ENCODE measurements at places on chromosomes 7 and 10.

- DNase-seq: no peak
These were observed 118.2 kb upstream of the DPP6 start for GRCh38 chr7:153934048-153934447.

- no peak for DNase-seq
These were observed 129.1 kb downstream of the SND1 start for GRCh38 chr7:127781081-127781480.

DNA sequence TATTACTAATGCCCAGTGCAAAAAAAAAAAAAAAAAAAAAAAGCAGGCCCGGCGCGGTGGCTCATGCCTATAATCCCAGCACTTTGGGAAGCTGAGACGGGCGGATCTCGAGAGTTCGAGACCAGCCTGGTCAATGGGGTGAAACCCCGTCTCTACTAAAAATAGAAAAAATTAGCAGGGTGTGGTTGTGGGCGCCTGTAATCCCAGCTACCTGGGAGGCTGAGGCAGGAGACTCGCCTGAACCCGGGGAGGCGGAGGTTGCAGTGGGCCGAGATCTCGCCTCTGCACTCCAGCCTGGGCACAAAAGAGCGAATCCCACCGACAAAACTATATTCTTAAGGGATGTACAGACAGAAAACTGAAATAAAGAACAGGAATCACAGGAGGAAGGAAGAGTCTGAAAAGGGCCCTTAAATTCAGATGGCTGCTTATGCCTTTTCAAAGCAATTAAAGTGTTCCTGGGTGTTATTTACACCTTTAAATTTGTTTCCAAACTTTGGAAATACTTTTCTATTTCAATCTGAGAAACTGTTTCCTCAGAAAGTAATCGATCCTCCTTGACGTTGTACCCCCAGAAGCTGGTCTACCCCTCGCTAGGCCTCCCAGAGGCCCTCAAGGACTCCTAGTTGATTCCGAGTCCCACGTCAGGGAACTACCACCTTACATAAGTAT lies 2.0 kb upstream of the KMT2E start:
- DNase-seq: no peak

DNA sequence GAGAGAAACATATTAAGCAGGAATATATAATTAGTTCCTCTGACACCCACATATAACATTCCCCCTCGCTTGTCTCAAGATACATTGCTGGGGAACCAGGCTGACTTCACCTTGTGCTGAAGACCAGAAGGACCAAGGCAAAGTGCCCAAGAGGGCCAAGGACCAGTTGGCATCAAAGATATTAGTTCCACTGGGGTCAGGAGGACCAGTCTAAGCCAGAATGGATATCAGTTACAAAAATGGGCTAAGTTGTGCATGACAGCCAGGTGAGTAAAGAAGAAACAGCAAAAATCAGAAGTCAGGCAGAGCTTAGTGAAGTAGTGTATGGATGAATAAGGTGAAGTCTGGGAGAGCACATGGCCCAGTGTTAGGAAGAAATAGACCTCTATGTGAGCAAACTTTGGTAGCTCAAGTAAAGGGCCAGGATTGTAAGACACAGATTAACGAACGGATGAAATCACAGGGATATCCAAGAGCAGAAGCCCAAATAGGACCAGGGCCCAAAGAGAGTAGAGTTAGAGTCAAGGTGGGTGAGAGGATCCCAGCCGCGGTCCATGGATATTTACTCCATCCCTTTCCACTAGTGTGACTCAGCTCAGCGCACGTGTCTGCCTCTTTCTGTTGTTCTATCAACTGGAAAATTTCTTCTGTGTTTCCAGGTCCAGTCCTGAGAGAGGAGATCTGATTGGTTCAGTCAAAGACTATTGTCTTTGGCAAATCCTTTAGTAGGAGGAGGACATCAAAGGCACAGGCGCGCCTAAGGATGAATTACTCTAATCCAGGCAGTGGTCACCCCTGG lies 5.0 kb downstream of the CALD1 start:
- DNase-seq: no peak

GRCh38 chr7:13604178-13604577 lies 385.3 kb downstream of the ETV1 start:
- no peak for DNase-seq

- DNase-seq: no peak
These were observed 139.3 kb upstream of the ODAD2 start for GRCh38 chr10:28137907-28138880.

- no peak for DNase-seq
These were observed 170.0 kb upstream of the MKLN1 start for GRCh38 chr7:131157530-131158243.

DNA sequence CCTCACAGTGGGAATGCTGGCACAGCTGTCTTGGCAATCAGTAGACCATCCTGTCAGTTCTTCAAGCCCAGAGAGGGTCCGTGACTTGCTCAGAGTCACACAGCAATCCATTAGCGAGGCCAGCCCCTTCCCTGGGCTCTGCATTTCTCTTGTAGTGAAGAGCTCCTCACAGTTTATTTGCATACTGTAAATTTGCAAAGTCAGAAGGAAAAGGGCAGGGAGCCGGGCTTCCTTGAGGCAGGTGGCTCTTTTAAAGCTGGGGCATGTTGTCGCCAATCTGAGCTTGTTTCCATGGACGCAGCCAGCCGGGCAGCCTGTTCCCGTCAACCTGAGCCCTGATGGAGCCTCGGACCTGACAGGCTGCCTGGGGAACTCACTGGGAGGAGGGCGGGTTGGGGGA lies 123.4 kb downstream of the CUX1 start:
- no peak for DNase-seq

DNA sequence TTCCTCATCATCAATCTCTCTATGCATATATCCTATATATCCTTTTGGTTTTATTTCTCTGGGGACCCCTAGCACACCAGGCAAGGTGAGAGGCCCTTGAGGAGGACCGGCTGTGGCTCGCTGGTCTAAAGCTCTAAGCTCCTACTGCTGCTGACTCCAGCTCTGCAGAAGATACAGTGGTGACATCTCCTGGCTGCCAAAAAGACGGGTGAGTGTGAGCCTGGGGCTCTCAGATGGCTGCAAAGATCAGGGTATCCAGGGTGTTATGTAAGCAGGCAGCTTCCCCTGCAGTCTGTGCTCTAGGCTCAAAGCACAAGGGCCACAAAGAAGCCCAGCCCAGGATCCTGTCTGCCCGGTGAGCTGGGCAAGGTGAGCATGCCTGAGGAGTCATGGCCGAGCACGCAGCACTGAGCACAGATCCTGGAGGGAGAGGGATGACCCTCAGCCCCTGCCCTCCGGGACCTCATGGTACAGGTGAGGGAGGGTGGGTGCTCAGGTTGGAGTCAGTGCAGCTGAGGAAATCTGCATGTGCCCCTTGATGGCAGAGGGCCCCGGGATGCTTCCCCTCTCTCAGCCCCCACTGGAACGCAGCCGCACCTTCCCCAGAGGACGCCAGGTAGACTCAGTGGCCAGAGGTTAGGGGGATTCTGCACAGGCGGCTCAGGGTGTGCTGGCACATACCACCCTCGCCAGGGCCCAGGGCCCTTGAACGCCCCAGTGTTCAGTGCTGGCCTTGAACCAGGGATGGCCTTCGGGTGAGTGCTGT lies 95.4 kb upstream of the INSIG1 start:
- no peak for DNase-seq

GRCh38 chr7:43626695-43627094 lies 43.8 kb downstream of the STK17A start:
- DNase-seq: no peak

DNA sequence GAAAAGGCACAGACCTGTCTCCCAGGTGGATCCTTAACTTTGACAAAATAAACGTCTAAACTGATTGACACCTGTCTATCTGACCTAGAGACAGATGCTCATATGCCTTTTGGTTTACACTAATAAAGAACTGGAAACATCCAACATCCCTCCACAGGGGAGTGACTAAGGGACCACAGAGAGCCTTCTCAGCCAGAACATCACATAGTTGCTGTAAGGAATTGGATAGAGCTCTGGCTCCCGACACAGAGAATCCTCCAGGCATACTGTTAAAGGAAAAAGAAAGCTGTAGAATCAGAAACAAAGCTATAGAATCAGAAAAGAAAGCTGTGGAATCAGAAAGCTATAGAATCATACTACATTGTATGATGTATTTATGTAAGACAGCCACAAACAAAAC lies 258.8 kb downstream of the STK31 start:
- DNase-seq: no peak

DNA sequence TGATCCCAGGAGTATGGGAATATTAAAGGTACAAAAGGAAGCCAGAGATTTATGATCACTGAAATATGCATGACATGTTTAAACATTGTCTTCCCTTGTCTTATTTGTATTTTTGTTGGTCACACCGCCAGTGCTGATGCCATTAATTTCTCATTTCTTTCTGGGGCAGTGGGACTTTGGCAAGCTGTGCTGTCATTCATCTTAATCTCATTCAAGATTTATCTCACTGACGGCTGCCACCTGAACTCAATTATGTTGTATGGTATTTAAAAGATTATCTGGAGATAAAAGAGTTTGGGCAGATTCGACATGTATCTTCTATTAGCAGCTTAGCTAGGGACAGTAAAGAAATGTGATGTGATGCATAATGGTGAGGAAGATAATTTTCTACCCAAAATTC lies 284.9 kb upstream of the PLXDC2 start:
- DNase-seq: no peak

- no peak for DNase-seq
These were observed 59.4 kb upstream of the FRMD4A start for GRCh38 chr10:14389981-14390590.

DNA sequence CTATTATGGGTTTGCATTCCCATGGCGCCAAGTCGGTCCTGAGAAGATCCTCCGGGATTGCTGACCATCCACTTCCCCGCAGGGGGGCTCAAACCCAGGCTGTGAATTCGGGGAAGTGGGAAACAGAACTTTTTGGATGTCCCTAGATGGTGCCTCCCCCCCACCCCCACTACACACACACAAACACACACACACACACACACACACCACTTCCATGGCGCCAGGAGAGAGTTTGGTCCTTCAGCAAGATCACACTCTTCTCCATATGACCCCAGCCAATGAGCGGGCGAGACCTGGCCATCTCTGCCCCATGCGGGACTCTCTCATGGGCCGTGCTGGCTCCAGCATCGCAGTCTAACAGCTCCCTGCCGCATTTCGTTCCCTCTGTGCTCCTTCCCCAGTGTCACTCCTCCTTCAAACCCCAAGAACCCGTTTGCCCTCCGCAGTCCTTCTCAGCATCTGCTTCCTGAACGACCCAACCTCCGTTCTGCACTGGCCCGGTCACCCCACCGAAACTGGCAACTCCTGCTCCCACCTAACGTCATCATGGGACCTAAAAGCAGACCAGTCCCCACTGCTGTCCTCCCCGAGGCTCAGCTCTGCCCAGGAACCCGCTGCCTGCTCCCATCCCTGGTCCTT lies 32.1 kb upstream of the TNRC18 start:
- DNase-seq: no peak

- peak; percentile 78 for DNase-seq
These were observed 2.3 kb upstream of the NRP1 start for GRCh38 chr10:33336582-33337325.

GRCh38 chr7:123604739-123605138 lies 3.1 kb downstream of the ASB15 start:
- DNase-seq: no peak

- no peak for DNase-seq
These were observed 70.2 kb upstream of the CUX1 start for GRCh38 chr7:101747053-101747878.
